ENCODE measurements at places on chromosomes 5 and 9.

DNA sequence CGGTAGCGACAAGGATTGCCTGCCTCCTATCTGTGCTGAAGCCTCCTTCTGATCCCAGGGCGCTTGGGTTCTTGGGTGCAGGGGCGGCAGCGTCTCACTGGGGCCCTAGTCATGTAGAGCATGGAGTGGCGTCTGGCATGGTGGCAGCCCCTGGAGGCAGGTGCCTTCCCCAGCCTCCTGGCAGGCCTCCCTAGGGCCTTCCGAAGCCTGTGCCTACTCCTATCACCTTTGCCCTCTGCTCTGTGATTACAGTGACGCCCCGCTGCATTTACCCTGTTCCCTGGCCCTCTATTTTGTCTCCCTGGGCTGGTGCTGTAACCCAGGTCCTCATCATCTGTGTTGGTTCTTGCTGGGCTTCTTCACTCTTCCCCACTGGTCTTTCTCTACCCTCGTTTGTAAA is 3.8 kb downstream of the SRD5A1 start:
- no peak for DNase-seq

GRCh38 chr5:172455511-172456061 is 1.3 kb upstream of the SH3PXD2B start:
- DNase-seq: no peak

- no peak for DNase-seq
Measured at GRCh38 chr5:103745353-103746065, 182.9 kb upstream of the NUDT12 start.

DNA sequence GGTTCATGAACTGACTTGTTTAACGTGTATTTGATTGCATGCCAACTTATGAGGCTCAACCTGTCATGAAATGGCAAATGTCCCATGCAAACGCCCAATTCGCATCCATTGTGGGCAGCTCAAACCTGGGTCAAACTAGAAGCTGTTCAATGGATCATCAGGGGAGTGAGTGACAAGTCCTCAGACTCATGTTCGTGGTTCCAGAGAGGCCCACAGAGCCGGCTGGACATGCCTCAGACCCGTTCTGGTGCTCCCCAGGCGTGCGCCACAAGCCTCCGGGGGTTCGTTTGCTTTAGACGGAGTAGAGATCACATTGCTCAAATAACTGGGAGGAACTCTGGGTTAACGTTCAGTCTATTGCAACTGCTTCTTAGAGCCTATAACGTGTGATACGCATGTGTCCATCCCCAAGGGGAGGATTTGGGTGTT is 15.0 kb downstream of the GFI1B start:
- no peak for DNase-seq

DNA sequence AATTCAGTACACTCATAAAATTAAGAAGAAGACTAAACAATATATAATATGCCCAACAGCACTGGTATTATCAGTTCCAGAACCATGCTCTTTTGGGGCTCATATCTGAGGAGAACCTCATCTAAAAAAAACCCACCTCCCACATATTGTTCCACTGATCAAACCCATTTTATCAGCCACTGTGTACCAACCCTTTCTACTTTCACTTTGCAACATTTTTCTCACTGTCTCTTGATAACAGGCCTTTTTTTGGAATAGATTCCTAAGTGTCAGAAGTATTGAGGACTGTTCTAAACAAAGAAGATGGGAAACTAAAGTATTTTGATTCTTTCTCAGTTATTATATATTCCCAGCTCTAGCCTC is 173.2 kb downstream of the GABRB2 start:
- no peak for DNase-seq

Data from stimulated activated CD4-positive, alpha-beta T cell treated with anti-CD3 and anti-CD28 coated beads, Interleukin-4, amount 100 ng/mL, for 24 hours (primary cell).